IPS-NIHi11 (cell line): ENCODE measurements at places on chromosomes 13 and 19.

GRCh38 chr19:2982983-2983350 lies 5.6 kb downstream of the TLE6 start:
- no peak for DNase-seq

DNA sequence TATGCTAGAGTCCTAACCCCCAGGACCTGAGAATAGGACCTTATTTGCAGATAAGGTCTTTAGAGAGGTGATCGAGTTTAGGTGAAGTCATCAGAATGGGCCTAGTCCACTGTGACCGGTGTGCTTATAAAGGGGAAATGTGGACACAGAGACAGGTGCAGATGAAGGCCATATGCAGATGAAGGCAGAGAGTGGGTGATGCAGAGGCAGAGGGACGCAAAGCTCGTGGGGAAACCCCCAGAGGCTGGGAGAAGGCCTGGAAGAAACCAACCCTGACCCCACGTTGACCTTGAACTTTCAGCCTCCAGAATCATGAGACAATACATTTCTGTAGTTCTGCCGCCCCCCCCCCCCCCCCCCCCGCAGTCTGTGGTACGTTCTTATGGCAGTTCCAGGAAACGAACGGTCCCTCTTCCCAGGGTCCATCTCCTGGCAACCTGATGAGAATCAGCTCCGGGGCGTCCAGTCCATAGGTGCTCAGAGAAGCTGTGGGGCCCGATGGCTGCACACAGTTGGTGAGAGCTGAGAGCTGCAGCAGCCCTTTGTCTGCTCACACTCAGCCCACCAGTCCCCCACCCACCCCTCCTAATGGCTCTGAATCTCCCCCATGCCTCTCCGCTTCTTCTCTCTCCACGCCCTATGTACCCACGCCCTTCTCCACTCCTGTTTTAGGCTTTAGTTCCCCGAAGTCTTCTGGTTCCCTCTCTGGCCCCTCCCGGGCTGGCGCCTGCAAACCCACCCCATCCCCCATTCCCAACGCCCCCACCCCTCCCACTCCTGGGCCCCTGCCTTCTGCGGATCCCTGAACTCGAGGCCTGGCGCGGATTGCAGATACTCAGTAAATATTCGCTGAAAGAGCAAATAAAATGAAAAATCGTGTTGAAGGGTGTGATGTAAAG lies 218.3 kb upstream of the MAB21L1 start:
- DNase-seq, result no peak

DNA sequence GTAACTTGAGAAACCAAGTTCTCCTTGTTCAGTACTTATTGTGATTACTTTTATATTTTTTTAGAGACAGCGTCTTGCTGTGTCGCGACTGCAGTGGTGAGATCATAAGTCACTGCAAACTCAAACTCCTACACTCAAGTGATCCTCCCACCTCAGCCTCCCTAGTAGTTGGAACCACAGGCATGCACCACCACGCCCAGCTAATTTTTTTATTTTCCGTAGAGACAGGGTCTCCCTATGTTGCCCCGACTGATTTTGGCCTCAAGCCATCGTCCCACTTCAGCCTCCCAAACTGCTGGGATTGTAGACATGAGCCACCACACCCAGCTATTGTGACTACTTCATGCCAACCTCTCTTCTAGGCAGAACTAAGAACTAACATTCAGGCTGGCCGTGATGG lies 8.3 kb downstream of the C19orf53 start:
- no peak for DNase-seq

DNA sequence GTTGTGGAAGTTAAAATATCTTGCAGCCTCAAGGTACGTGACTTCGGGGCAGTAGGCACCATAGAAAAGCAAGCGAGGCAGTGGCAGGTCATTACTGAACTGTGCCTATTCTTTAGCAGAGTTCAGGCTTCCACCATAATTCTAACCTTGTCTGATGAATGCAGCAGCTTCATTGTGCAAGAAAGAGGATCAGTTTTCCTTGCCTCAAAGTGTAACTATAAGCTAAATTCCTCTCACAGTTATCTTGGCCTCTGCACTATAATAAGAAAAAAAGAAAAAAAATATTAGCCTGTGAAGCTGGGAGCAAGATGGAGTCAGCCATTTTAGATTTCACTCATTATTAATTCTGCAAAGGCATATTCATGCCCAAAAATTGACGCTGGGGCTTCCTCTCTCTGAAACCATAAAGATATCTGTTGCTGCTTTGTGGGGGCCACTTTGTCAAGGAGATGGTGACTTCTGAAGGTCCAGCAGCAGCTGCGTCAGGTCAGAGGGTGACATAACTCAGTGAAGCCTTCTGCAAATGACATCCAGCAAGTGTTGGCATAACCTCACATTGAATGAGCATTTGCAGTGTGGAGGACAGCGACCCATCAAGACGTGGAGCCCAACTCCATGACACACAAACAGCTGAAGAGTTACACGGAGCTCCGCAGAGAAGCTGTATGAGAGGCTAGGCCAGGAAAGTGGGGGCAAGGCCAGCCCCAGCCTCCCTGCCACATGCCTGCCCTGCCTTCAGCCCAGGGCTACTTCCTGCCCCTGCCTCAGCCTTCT lies 23.1 kb upstream of the SACS start:
- no peak for DNase-seq

DNA sequence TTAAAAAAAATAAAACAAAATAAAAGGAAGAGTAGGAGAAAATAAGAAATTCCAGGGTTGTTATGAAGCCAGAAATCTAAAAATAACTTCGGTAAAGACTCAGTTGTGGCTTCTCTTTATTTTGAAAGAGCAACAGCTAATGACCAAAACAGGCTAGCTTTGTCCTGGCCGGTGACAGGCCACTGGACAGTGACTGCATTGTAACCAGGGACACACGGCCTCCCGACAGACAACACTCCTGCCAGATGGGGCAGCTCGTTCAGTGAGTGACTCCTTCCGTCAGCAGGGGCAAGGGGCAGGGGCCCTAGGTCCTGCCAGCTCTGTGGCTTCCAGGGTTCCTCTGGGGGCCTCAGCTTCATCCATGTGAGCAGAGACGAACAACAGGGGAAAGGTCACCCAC lies 173.4 kb downstream of the KATNAL1 start:
- DNase-seq, result no peak

GRCh38 chr19:51733742-51734522 lies 10.1 kb upstream of the HAS1 start:
- DNase-seq, result no peak

DNA sequence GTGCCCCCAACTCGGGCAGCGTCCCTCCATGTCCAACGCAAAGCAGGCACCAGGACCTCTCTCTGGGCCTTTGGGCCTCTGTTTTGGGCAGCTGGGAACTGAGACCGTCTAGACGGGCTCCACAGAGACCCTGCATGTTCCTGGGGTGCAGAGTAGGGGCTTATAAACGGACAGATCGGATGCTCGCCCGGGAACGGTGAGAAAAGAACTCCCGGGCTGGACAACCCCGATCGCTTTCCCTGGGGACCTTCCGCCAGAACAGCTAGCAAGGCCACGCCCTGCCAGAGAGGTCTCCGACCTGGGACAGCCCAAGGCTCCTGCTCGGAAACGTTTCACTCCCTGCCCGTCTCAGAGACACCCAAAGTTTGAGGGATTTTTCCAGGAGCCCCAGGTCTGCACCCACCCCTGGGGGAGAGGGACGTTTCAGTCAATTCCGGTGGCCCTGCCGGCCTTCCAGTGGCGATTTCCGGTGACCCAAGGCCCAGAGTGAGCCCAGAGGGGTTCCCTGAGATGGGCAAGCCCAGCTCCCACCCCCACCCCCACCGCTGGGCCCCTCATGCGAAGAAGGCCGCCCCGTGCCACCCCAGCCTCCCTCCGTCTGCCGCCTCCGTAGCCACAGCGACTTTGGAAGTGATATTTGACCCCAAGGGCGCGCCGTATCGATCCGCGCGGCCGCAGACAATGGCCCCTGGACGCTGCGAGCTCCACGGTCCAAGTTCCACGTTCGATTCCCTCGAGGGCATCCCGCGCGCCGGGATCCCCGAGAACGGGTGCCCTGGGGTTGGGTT lies 1.7 kb downstream of the NR2F6 start:
- no peak for DNase-seq

DNA sequence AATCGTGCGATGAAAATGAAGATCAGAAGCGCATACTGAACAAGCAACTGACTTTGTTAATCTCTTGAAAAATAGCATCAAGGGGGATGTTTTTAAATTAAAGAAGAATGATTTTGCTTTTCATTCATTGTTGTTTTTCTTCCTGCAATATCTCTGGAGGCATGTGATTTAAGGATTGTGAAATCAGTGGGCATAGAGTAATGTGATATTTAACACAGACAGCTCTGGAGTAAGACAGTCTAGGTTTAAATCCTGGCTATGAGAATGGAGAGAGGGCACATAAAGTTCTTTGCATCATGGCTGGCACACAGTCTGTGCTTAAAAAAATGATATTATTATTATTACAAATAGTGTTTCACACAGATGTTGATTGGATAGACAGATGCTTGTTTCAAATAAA lies 243.1 kb upstream of the NBEA start:
- no peak for DNase-seq

- DNase-seq, result peak; percentile 54
These were observed 1.0 kb downstream of the REX1BD start for GRCh38 chr19:18589380-18590272.

GRCh38 chr19:11453468-11454341 lies 18.3 kb downstream of the PRKCSH start:
- peak; percentile 85 for DNase-seq

DNA sequence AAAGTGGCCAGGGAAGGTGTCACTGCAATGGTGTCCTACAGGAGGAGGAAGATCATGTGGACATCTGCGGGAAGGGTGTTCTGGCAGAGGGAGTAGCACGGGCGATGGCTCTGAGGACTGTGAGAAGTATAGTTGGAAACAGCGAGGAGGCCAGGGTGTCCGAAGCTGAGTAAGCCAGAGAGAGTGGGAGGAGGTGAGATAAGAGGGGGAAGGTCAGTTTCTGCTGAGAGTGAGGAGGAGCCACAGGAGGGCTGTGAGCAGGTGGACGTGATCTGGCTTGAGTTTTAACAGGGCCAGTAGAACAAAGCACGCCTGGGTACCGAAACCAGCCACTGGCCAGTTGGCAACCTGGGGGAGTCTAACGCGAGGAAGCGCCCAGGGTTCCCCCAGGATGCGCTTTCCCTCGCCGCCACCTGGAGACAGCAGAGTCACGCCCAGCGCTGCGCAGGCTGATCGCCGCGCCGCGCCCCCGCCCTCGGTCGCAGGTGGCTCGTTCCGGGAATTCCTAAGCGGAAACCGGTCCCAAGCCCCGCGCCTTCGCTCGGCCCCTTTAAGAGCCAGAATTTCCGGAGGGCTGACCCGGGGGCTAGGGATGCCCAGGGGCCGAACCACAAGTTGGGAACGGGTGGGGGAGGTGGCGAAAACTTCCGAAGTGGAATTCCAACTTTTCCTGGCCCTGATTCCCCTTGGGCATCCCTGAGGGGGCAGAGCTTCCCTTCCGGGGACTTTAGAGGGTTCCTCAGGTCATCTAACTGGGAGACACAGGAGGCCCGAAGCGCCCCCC lies 1.1 kb upstream of the LSR start:
- DNase-seq, result peak; percentile 93

GRCh38 chr19:40266912-40267600 lies 18.1 kb downstream of the AKT2 start:
- no peak for DNase-seq

- DNase-seq, result no peak
These were observed 148.3 kb downstream of the PDS5B start for GRCh38 chr13:32734511-32734910.

GRCh38 chr19:30649934-30650614 lies 277.9 kb downstream of the ZNF536 start:
- peak; percentile 70 for DNase-seq

GRCh38 chr13:83386609-83387008 lies 495.7 kb downstream of the SLITRK1 start:
- no peak for DNase-seq

DNA sequence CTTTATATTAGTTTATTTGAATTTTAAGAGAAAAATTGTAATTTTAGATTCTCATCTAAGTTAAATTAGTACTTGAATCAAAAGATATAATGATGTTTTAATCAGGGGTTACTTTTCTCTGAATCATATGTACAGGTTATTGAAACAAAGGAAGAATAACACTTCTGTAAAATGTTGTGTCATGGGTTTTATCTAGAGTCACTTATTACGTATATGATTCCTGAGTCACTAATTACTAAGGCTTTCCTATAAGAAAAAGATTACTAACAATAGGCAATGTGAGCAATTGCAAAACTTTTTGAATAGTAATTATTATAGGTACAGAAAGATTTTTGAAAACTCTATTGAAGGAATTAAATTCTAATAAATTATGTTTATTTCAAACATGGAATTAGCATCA lies 99.2 kb upstream of the KLF5 start:
- no peak for DNase-seq

DNA sequence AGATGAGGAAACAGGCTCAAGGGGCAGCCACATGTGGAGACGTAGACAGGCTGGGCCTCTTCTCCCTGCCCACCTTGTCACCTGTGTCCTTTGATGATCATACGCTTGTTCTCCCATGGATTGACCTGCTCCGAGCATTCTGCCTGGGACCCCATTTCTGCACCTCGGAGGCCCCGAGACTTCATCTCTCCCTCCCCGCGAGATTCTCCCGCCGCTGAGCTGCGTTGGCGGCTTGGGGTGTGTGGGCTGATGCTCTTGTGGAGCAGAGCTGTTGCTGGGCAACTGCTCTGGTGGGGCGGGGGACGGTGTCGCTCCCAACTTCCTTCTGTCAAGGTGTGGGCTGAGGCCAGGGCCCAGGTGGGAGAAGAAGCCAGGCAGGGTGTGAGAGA lies 22.1 kb downstream of the MAST3 start:
- no peak for DNase-seq

DNA sequence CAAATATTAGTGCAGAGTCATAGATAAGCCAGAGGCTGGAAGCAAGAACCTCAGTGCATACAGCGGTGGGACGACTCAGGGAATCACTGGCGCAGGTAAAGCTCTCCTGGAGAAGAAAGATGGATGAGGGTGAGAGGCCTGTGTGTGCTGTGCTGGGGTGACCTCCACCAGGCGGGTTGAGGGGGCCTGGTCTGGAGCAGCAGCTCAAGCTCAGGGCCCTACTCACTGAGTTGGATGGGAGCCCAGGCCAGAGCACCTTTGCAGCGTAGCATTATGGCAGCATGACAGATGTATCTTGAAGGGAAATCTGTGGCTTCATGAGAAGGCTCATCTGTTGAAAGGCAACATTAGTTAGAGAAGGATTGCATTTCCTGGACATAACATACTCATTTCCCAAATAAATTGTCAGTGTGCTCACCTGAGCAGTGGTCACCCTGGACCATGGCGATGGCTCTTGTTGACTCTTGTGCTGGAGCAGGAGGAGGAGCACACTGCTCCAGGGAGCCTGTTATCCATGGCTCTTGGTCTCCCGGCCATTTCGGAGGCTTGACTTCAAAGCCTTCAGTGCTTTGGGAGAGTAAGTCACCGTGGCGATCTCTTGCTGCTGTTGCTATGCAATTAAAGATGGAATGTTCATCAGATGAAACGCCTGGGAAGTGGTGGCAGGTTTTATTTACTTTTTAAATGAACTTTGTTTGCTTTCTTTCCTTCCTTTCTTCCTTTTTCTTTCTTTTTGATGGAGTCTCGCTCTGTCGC lies 25.0 kb downstream of the HNRNPM start:
- no peak for DNase-seq

DNA sequence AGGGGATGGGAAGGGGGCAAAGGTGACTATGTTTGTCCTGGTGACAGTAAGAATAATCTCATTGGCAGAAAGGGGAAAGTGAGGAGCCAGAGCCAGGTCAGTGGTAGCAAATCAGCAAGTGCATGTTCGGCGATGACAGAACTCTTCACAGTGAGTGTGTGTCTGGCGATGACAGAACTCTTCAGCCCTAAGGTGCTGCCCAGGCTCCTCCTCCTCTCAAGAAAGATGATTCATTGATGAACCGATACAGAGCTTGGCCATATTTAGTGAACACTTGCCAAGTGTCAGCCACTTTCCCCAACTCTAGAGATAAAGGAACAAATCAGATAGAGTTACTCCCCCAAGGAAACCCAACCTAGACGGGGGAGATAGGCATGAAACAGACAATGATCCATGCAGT lies 199.3 kb upstream of the UBL3 start:
- no peak for DNase-seq
